Globus pallidus (tissue), 1 donor: ENCODE measurements at places on chromosomes 5 and 9.

- DNase-seq = no peak
Observed at GRCh38 chr5:174335682-174336364, 290.3 kb downstream of the NSG2 start.

DNA sequence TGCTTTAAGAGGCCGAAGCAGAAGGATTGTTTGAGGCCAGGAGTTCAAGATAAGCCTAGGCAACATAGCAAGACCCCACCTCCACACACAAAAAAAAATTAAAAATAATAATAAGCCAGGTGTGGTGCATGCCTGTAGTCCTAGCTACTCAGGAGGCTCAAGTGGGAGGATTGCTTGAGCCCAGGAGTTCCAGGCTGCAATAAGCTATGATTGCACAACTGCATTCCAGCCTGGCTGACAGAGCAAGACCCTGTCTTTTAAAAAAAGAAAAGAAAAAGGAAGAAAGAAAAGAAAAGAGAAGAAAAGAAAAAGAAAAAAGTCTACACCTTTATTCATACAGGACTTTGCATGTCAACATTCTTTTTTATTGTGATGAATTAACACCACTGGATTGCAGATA lies 2125.8 kb downstream of the MAT2B start:
- no peak for DNase-seq

GRCh38 chr9:113619491-113620376 lies 156.2 kb downstream of the RGS3 start:
- DNase-seq = no peak

- DNase-seq = no peak
Observed at GRCh38 chr5:179375831-179376365, 30.6 kb upstream of the ADAMTS2 start.

GRCh38 chr5:9187614-9188013 lies 358.3 kb downstream of the SEMA5A start:
- no peak for DNase-seq

DNA sequence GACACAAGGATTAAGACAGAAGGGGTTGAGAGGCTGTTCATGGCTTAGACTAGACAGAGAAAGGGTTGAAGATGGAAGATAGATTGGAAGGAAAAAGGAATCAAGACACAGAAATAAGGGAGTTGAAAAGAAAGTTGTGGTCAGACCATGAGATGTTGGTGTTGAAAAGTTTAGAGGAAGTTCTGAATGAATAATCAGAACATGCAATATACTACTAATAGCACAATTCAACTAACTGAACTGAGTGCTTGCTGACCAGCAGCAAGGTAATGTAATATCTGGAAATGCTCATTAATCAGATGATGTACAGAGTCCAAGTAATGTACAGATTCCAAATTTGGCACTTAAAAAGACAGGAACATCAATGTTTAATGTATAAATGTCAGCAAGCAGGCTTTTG lies 10.6 kb upstream of the NNT start:
- DNase-seq = no peak

DNA sequence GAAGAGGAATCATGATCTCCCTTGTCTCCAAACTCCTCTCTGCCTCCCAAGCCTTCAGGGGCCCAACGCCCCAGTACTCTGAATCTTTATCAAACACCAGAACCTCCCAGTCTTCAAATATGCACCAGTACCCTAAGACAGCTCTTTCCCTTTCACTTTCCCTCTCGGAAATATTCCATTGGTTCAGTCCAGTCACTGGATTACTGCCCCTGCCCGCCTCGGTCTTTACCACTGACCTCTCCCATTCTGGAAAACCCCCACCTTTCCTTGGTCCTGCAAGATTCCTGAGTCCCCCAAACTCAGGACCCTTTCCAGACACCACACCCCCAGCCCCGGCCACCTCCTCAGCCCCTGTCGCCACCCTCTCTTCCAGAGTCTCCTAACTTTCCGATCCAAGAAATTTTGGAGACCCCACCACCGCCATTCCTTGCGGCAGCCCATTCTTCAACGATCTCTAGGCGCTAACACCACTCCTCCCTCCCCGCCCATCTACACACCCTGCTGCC lies 674 bp downstream of the C5orf15 start:
- DNase-seq = no peak

DNA sequence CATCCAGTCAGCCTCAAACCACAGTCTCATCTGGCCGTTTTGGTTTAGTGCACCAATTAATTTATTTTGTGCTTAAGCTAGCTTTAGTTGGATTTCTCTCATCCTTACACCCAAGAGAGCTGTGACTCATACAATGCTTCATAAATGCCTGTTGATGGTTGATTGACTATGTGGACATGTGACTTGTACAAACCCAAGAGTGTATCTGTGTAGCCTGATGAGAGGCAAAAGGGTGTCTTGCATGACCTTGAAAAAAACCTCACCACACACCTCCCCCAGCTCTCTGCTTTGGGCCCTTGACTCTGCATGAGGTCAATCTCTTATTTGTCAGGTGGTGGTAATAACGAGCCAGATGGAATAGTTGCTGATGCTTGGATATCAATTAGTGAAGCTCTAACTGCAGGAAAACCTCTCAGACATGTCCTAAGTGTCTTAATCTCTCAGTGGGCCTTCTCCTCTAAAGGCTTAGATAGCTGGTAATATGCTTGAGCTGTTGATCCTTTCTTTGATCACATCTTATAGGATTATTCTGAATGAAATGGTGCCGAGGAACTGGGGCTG lies 10.6 kb upstream of the GLRA1 start:
- DNase-seq = no peak

GRCh38 chr5:10644192-10644591 lies 80.3 kb downstream of the ANKRD33B start:
- no peak for DNase-seq

- DNase-seq = no peak
Observed at GRCh38 chr9:137815256-137816255, 62.0 kb upstream of the CACNA1B start.

DNA sequence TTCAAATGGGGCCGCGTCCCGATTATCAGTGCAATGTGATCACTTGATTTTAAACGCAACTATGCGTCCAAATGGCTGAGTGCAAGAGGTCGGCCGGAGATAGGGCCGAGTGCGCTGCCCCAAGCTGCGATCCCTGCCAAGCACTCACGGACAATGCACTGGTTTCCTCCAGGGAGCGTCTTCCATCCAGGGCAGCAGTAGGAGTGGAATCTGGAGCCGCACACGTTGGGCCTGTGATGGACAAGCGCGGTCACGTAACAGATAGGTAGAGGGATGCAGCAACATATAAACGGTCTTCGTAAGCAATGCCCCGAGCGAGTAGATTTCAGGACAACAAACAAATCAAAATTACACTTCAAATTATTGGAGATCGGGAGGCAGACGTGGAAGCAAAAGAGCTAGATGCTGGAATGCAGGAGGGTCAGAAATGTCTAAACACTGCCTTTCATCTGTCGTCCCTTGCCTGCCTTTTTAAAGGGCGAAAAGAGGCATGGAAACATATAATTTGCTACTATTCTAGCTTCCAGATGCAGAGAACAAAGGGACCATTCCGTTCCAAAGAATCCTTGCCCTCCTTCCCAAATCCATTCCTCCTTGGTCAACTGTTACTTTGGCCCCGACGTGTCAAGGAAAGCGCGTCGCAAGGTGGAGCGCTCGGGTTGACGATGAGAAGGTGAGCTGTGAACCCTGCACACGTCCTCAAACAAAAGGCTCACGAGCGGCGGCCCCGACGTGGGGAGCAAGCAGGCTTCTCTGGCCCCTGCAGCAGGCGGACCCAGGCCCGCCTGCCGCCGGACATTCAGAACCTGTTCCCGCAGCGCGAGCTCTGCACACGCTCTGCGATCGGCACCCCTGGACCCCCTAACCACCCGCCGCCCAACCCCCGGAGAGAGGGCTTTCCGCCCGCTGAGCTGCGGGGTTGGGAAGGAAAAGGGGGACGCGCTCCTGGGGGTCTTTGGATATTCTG lies 1.5 kb downstream of the FBN2 start:
- no peak for DNase-seq

DNA sequence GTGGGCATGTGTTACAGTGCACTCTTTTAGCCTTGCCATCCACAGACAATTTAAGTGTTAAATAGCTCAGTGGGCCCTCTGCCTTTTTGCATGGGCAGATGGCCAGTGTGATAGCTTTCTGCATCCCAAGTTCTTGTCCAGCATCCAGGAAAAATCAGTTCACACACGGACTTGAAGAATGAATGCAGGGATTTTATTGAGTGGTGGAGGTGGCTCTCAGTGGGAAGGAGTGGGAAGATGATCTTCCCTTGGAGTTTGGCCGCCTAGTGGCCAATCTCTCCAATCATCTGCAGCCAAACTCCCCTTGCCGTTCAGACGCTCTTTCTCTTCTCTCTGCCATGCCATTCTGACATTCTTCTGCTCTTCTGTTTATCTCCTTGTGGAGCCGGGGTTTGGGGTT lies 322.4 kb upstream of the GRAMD2B start:
- no peak for DNase-seq

- no peak for DNase-seq
Observed at GRCh38 chr5:148794275-148794674, 32.1 kb upstream of the ADRB2 start.

DNA sequence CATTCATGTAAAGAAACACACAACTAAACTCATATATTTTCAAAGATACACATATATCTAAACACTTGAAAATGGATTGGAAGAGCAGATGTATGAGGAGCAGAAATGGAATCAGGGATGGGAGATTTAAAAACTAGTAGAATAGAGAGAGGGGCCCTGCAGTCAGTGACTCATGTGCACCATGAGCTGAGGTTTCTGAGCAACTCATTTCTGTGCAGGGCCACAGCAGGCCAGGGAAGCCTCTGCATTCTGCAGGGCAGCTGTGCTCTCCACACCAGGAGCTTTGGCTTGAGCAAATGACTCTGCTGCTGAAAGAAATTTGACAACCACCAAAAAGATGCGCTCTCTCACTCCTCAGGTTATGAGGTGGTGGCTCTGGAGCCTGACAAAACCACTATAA lies 27.1 kb downstream of the LHX6 start:
- DNase-seq = no peak

GRCh38 chr5:154757814-154758406 lies 2.7 kb downstream of the LARP1 start:
- DNase-seq = no peak

GRCh38 chr5:43854697-43855292 lies 251.8 kb downstream of the NNT start:
- DNase-seq = no peak

DNA sequence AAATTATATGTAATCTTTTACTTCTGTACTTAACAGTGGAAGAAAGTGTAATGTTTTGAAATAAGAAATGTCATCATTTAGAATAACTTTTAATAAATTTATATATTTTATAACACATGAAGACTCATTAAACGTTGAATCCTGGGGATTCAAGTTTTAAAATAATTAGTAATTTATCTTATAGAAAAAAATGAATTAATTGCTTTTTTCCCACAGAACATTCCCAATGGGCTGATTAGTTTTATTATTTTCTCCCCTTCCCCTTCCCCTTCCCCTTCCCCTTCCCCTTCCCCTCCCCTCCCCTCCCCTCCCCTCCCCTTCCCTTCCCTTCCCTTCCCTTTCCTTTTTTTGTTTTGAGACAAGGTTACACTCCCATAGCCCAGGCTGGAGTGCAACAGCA lies 79.7 kb downstream of the MRPS30 start:
- DNase-seq = no peak

DNA sequence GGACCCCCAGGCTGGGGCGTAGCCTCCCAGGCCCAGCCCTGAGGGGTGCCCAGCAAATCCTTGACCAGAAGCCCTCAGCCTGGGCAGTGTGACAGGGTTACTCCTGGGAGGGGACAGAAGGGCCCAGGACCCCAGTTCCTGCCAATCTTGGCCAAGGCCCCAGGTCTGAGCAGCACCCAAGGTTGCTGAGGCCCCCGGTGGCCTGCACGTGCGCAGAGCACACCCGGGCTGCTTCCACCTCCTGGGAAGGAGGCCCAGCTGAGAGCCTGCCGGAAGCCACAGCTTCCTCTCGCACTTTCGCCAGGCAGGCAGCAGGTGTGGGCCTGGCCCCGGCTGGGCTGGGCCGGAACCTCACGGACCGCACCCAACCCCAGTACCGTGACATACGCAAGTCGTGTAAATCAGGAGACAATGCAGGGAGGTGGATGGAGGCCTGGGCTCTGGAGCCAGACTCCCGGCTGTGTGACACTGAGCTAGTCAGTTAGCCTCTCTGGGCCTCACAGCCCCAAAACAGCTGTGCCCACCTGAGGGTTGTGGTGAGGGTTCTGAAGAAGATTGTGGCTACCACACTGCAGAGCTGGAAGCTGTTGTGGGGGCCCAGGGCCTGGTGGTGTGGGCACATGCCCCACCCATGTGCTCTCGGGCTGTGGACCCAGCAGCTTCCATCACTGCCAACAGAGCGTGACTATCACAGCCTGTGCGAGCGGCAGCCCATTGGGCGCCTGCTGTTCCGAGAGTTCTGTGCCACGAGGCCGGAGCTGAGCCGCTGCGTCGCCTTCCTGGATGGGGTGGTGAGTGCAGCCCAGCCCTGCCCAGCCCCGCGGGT lies 5.1 kb downstream of the GRK6 start:
- DNase-seq = no peak

DNA sequence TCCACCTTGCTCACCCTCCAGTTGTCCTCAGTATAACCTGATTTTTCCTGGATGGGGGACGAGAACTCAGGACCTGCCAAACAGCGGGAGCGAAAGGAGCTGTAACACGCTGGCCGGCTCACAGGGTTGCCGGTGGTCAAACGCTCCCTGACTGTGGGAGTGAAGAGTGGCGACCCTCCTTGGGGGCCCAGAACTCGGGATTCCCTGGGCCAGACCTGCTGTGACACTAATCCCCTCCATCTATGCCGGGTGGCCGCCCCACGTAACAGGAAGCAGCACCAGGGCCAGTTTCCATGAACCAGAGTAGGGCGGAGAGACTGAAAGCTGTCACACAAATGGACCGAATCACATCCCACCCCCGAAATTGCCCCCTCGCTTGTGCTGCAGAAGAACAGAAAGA lies 1809.2 kb upstream of the ACO1 start:
- no peak for DNase-seq

DNA sequence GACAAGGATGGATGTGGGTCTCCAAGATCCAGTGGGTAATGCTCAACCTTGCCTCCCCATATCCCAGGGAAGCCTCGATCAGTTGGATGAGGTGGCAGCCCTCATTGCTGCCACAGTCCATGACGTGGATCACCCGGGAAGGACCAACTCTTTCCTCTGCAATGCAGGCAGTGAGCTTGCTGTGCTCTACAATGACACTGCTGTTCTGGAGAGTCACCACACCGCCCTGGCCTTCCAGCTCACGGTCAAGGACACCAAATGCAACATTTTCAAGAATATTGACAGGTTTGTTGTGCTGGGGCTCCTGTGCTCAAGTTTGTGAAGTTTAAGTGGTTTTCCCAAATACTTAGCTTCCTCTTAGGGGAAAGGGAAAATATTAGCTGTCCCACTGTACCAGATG lies 74.0 kb downstream of the WDR41 start:
- DNase-seq = no peak

DNA sequence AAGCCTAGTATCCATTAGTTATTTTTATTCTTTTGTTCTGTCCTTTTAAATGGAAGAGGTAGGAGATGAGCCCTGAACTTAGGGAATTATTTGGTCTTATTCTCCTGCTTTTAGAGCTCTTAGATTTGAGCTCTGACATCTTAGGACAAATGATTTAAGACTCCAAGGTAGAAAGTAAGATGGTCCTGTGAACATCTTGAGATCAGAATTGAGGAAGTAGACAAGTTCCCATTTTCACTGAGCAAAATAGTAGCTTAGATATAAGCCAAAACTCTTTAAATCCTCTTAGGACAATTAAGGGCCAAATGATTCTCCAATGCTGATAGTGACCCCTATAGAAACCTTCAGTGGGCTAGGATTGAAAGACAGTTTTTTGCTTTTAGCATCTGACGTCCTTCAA lies 53.0 kb upstream of the RUSC2 start:
- no peak for DNase-seq
